NCI-H1417 (cell line): ENCODE measurements at places on chromosomes 1 and 21.

GRCh38 chr1:231040019-231040799 lies at the start of gene FAM89A:
FAM89A (minus strand) TSS chr1:231040254; CDS start chr1:231040211, 43 bp downstream.
- peak; percentile 59 for DNase-seq

GRCh38 chr1:32881871-32882850 lies 4.1 kb upstream of the HPCA start:
- DNase-seq = peak; percentile 14

- DNase-seq = no peak
Measured at GRCh38 chr1:223835754-223836153, 10.0 kb downstream of the TP53BP2 start.

DNA sequence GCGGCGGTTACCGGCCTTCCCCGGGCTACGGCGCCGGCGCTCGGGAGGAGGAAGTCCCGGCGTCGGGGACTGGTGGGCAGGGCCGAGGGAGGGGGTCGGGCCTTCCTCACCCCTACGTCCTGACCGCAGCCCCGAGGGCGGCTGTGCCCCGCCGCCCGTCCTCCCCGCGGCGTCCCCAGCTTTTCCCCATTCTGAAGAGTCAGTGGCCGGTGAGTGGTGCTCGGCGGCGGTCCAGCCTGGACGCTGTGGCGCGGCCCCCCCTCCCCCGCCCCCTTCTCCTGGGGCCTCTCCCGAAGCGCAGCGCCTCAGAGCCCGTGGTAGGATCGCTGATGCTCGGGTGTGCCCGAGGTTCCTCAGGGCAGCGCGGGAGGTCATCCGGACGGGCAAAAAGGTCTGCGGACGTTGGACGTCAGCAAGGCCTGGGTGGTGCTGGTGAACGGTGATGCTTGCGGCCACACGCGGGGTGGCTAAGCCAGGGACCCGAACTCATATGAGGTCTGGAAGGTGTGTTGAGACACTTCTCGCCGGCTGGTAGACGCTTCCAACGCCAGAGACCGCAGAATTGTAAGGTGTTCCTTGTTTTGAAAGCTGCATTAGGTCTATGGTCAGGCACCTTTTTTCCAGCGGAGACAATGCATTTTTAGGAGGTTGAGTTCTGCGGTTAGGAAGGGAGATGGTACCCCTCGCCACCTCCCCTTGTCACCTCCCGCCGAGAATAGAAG lies 725 bp downstream of the SLC25A33 start:
- DNase-seq = peak; percentile 76

DNA sequence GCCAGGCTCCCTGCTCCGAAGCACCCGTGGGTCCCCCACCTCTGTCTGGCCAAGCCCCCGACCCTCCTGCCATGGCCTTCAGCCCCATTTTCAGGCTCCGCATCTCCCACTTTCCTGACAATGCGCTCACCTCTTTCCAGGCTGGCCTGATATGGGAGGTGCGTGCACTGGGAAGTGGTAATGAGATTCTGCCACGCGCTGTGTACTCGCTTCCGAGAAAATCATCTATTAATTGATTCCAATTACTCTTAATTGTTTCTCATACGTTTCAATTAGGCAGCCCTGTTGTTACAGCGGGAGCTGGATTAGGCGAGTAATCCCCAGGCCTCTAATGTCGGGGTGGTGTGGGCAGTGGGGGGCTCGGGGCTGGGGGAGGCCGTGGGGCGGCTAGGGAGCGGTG lies 122.4 kb upstream of the ARHGEF16 start:
- no peak for DNase-seq

DNA sequence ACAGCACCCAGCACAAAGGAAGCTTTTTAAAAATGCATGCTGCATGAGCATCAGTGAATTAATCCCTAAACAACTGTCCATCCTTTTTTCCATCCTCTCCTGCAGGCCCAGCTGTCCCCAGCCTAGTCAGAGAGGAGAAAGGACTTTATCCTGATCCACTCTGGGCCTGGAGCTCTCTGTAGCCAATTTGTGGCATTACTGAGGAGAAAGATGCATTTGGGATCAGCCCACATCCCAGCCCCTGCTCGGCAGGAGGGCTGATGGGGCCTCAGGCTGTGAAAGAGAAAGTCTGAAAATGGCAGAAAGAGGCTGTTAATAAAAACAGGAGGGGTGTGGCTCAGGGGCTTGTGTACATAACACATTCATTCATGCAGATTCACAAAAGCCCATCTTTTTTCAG lies 37.5 kb upstream of the ATP2B4 start:
- no peak for DNase-seq

GRCh38 chr1:60916906-60917305 lies 165.5 kb upstream of the NFIA start:
- no peak for DNase-seq

- DNase-seq = no peak
Measured at GRCh38 chr1:34444516-34444915, 267.8 kb downstream of the C1orf94 start.

DNA sequence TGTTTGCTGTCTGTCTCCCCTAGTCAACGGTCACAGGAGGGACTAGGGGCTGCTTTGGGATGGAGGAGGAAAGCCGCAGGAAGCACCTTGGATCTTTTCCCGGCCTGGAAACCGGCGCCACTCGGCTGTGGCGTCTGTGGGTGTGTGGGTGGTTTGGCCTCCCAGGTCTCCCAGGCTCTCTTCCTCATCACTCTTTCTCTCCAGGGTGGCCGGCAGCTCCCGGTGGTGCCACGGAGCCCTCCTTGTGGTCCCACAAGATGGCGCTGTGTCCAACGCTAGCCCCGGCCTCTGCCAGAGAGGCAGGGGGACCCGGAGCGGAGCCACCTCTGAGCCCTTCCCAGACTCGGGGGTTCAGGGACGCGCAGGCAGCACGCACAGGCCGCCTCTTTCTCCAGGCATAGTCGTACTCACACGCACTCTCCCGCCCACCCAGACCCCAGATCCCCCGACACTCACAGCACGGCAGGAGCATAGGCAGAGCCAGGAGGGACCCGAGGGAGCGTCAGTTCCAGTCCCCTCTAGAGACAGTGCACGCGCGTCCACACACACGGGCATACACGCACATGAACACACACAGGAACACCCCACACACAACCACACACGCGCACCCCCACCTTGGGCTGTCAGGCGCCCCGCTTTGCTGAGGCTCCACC lies 31.2 kb downstream of the CDCP2 start:
- peak; percentile 63 for DNase-seq

GRCh38 chr1:5690291-5690690 lies 301.9 kb downstream of the NPHP4 start:
- DNase-seq = no peak

- no peak for DNase-seq
Measured at GRCh38 chr1:224298346-224299330, 31.3 kb downstream of the NVL start.

- no peak for DNase-seq
Measured at GRCh38 chr1:106768501-106768900, 288.0 kb upstream of the PRMT6 start.

- no peak for DNase-seq
Measured at GRCh38 chr1:89978755-89979154, 16.2 kb upstream of the ZNF326 start.

- DNase-seq = peak; percentile 17
Measured at GRCh38 chr1:111364690-111365089, 62.8 kb downstream of the OVGP1 start.

DNA sequence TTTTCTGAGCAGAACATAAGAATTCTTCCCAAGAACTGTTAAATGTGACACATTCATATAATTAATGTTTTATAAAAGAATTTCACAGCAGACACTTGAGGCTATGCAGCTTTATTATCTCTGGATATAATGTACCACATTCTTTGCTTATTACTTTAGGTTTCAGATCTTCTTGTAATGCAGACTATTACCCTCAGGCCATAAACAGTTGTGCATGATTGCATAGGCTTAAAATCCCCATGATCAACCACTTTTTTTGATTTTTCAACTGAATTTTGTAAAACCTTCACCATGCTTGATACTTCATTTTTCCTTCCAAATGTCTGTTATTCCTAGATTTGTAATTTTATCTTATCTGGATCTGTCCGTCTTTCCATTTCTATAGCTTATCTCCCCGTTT lies 1355.7 kb downstream of the BRINP3 start:
- no peak for DNase-seq

- no peak for DNase-seq
Measured at GRCh38 chr1:246730839-246731238, 6.6 kb downstream of the SCCPDH start.

DNA sequence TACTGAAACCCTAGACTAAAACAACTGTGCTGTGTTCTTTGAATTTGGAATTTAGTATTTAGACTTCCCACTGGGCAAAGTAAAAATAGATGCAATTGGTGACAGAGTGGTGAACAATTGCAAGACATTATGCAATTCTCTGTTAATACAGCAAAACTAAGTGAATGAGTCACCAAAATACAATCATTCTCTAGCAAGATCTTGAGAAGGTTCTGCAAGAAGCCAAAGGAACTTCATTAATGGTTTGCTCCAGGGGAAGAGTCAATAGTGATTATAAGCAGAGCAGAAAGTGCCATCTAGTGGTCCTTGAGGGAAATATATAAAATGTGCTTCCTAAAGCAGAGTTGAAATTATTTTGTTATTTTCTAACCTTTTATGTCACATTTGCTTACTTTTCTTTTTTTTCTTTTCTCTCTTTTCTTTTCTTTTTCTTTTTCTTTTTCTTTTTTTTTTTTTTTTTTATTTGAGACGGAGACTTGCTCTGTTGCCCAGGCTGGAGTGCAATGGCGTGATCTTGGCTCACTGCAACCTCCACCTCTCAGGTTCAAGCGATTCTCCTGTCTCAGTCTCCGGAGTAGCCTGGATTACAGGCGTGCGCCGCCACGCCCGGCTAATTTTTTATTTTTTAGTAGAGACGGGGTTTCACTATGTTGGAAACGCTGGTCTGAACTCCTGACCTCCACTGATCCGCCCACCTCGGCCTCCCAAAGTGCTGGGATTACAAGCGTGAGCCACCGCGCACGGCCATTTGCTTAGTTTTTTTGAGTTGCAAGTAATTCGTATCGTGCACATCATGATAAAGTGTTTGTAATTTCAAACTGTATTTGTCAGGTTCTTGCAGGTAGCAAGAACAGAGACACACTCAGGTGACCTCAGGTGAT lies 99.2 kb downstream of the CTH start:
- DNase-seq = peak; percentile 79

- no peak for DNase-seq
Measured at GRCh38 chr1:194698908-194699318, 1512.5 kb upstream of the B3GALT2 start.

GRCh38 chr1:244918421-244919319 lies 54.3 kb upstream of the HNRNPU start:
- peak; percentile 67 for DNase-seq

DNA sequence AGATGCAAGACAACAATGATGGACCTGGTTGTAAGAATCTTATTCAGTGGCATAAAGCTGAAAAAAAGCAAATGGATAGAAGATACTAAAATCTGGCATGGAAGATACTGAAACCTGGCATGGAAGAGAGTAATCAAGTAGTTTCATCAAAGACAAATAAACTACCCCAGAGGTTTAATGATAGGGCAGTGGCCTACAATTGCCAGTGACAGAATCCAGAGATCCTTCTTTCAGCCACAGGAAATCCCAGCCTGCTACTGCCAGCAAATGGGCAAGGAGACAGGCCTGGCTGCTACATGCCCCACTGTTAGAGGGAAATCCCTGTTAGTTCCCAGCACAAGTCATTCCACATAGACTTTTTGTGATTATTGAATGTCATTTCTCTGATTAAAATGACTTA lies 409.4 kb downstream of the VAV3 start:
- no peak for DNase-seq

DNA sequence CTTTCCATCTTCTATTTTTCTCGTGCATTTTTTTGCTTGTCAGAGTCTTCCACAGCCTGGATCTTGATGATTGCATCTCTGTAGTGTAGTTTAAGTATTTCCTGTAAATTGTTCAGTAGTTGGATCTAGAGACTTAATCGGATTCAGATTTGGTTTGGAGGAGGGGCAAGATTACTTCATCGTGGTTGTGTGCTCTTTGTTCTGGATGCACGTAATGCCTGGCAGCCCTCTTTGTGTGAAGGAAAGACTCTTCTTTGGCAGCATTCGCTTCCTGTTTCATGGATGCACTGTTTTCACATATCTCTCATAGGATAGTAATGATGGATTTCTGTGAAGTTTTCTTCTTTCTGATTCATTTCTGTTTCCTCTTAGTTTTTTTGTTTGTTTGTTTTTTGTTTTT lies 14.2 kb downstream of the SEMA4A start:
- no peak for DNase-seq

GRCh38 chr1:172641492-172641891 lies 17.4 kb upstream of the FASLG start:
- no peak for DNase-seq

GRCh38 chr21:28971171-28971570 lies 21.5 kb downstream of the LTN1 start:
- no peak for DNase-seq

- no peak for DNase-seq
Measured at GRCh38 chr1:49389699-49390098, 613.0 kb upstream of the BEND5 start.

- DNase-seq = no peak
Measured at GRCh38 chr1:100671601-100672000, 47.9 kb upstream of the VCAM1 start.

- no peak for DNase-seq
Measured at GRCh38 chr21:28770867-28771661, 221.6 kb downstream of the LTN1 start.

DNA sequence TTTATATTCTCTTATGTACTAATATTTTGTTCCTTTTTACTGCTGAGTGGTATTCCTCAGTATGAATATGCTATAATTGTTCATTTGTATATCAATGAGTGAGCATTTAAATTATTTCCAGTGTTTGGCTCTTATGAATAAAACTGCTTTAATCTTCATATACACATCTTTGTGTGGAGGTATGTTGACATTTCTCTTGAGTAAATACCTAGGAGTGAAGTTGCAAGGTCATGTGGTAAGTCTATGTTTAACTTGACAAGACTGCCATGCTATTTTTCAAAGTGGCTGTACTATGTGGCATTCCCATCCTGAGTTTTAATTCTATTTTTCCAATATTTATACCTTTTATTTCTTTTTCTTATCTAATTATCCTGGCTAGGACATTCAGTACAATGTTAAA lies 124.2 kb downstream of the ADSS2 start:
- DNase-seq = peak; percentile 42

DNA sequence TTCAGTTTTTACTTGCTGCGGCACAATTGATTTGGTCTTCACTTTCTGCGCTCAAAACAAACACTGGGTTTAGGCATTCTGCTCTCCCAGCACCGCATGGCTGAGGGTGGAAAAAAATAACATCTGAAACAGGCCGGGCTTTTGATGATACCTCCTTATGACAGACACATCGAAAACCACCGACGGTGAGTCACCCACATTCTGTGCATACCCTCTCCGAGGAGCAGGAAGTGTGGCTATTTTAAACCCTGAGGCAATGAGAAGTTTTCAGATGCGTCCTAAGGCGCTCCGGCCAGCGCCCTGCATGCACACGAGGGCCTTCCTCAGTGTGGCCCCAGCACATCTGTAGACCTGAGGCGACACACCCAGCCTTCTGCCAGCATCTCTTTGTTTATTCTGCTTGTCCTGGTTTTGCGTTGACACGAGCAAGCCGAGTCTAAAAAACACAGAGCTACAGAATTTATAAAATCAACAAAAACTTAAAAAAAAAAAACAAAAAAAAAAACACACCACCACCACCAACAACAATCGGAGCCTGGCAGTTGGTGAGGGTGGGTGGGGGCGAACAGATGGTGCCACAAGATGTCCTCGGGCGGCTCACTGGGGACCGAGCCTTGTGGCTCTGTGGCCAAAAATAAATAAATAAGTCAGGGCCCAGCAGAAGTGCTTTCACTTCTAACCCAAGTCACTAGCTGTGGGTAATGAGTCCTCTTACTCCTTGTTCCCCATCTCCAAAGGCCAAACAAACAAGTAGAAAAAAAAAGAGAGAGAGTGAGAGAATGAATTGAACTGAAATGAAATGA lies 162.6 kb upstream of the IRF2BP2 start:
- no peak for DNase-seq
